Activated naive CD8-positive, alpha-beta T cell treated with anti-CD3 and anti-CD28 coated beads, Interleukin-2, amount 10 ng/mL, durations not matched to agents 7 days and 5 days (primary cell): ENCODE measurements at places on chromosomes 2 and 18. TPM values are rescaled to one million over a fixed set of nuclear protein-coding genes. Genes with fewer than 3 reads are reported as not detected.

The MAPK4 gene
- not detected for total RNA-seq

The ANKRD30BL gene
- total RNA-seq, result not detected

The GRB14 gene
- total RNA-seq, result not detected

The POTEJ gene
- not detected for total RNA-seq

The RBKS gene
- total RNA-seq, result 2.3 TPM

The GAREM2 gene
- 4.9 TPM for total RNA-seq

The PTPN18 gene
- total RNA-seq, result 64.5 TPM

GRCh38 chr2:9207641-9208311, 1.2 kb downstream of the ASAP2 start:
- no peaks in the 10 kb centered on the region for H3K36me3 ChIP-seq
- H3K27ac ChIP-seq, result no peak overlapping the region
- H3K4me3 ChIP-seq, result peak overlapping the region; percentile 13
- DNase-seq, result peak; percentile 35
- H3K4me1 ChIP-seq, result peaks cover 2% of the 10 kb centered on the region
- peaks cover 53% of the 10 kb centered on the region for H3K27me3 ChIP-seq

DNA sequence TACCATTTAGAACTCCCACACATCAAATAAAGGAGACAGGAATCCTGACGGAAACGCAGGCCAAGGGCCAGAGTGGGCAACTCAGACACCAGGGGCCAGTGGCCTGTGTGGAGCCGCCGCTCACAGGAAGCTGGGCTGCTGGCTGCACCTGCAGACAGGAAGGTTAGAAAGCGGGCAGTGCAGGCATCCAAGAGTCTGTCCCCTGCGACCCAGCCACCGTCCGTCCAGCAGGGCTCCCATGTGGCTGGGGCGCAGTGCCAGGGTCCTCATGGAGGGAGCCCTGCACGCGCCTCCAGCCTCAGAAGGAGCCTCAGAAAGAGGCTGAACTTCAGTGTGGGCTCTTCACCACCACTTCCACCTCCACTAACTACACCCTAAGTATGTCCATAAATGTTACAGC, 2.5 kb upstream of the ANO7 start:
- H3K4me3 ChIP-seq, result no peak overlapping the region
- peaks cover 2% of the 10 kb centered on the region for H3K36me3 ChIP-seq
- no peak overlapping the region for H3K27ac ChIP-seq
- DNase-seq, result no peak

GRCh38 chr2:19943189-19943588, 41.4 kb upstream of the TTC32 start:
- peaks cover 3% of the 10 kb centered on the region for H3K36me3 ChIP-seq
- H3K4me1 ChIP-seq, result no peaks in the 10 kb centered on the region
- H3K4me3 ChIP-seq, result no peak overlapping the region
- DNase-seq, result no peak
- H3K27ac ChIP-seq, result no peak overlapping the region
- H3K27me3 ChIP-seq, result no peaks in the 10 kb centered on the region

GRCh38 chr2:237053066-237053465, 32.6 kb upstream of the COPS8 start:
- peaks cover 1% of the 10 kb centered on the region for H3K36me3 ChIP-seq
- H3K4me1 ChIP-seq, result no peaks in the 10 kb centered on the region
- no peak for DNase-seq
- peaks cover 10% of the 10 kb centered on the region for H3K27me3 ChIP-seq
- H3K4me3 ChIP-seq, result no peak overlapping the region

GRCh38 chr18:12779043-12779442, 76.2 kb downstream of the PSMG2 start:
- peaks cover 2% of the 10 kb centered on the region for H3K4me1 ChIP-seq
- DNase-seq, result no peak
- no peak overlapping the region for H3K27ac ChIP-seq
- H3K4me3 ChIP-seq, result no peak overlapping the region
- no peaks in the 10 kb centered on the region for H3K27me3 ChIP-seq
- peaks cover 2% of the 10 kb centered on the region for H3K36me3 ChIP-seq

DNA sequence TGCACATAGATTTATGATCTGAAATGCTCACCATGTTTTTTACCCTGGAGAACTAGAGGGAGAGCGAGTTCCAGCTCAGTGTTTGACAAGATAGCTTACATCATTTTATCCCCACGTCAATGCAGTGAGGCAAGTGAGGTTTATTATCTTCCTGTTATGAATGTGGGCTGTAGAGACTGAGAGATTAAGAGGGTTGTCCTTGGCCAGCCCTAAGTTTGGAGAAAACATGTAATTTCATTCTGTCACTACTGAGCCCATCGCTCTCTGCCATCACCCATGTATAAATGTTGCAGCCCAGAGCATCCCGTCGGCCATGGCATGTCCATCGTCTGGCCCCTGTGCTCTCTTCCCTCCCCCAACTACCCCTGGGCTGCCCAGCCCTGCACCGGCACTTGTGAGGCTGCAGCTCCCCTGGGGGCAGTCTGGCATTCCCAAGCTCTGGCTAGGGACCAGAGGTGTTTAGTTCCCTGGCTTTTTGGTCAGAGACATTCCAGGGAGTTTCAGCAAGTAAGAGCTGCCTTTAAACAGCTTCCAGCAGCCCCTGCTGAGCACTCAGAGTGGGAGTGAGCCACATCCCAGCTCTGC, 136.7 kb downstream of the ANTXR1 start:
- H3K4me3 ChIP-seq, result no peak overlapping the region
- H3K27me3 ChIP-seq, result peaks cover 4% of the 10 kb centered on the region
- H3K27ac ChIP-seq, result no peak overlapping the region
- no peaks in the 10 kb centered on the region for H3K4me1 ChIP-seq
- H3K36me3 ChIP-seq, result no peaks in the 10 kb centered on the region

GRCh38 chr2:237572742-237573101, 6.3 kb downstream of the PRLH start:
- H3K4me3 ChIP-seq, result no peak overlapping the region
- no peak for DNase-seq
- H3K36me3 ChIP-seq, result no peaks in the 10 kb centered on the region

DNA sequence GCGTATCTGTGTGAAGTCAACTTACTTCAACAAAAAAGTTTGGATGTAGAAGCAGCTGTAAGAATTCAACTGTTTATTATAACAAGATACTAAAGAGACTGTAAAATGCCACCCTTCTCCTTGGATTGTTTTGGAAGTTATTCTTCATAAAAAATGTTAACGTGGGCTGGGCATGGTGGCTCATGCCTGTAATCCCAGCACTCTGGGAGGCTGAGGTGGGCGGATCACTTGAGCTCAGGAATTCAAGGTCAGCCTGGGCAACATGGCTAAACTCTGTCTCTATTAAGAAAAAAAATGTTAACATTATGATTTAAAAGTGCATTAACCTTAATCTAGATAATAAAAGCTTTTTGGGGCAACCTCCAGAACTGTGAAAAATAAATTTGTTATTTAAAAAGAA, 7.7 kb downstream of the CIAO1 start:
- H3K4me3 ChIP-seq, result no peak overlapping the region
- peaks cover 31% of the 10 kb centered on the region for H3K36me3 ChIP-seq
- no peaks in the 10 kb centered on the region for H3K27me3 ChIP-seq
- peaks cover 2% of the 10 kb centered on the region for H3K4me1 ChIP-seq
- no peak for DNase-seq

- no peak for DNase-seq
- peaks cover 2% of the 10 kb centered on the region for H3K4me1 ChIP-seq
- peaks cover 5% of the 10 kb centered on the region for H3K27me3 ChIP-seq
These were observed 23.3 kb upstream of the MAPRE3 start for GRCh38 chr2:26946841-26947784.

DNA sequence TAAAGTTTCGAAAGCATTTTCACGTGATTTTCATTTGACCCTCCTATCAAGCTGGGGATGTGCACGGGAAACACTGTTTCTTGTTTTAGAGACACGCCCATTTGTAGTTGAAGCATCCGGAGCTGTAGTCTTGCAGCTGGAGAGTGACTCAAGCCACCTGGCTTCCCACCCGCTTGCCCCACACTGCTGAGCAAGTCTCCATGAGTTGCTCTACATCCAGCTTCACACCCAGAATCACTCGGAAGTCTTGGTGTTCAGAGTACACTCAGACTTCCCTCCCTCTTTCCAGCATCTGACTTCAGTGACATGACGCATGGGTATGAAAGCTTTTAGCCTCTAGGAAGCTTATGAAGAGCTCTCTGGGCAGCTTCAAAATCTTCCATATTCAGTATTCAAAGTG, 262.4 kb downstream of the NBAS start:
- H3K4me1 ChIP-seq, result peaks cover 20% of the 10 kb centered on the region
- no peak overlapping the region for H3K27ac ChIP-seq
- no peaks in the 10 kb centered on the region for H3K27me3 ChIP-seq
- H3K4me3 ChIP-seq, result no peak overlapping the region

DNA sequence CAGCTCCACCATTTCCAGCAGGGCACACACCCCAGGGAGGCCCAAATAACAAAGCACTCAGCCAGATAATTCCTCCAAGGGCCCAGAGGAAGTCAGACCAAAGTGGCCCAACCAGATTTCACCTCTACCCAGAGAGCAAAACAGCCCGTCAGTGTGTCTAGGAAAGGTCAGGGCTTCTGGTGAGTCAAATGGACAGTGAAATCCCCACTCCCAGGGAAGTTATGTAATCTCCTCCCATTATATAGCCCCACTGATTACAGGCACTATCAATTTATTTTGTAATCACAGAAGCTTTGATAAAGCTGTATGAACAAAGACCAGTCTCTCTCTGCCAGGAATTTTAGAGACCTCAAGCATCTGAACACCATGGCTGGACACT, 4.0 kb downstream of the B4GALT6 start:
- H3K4me3 ChIP-seq, result no peak overlapping the region
- H3K27ac ChIP-seq, result no peak overlapping the region
- peaks cover 5% of the 10 kb centered on the region for H3K4me1 ChIP-seq

GRCh38 chr2:64770137-64770780, 116.5 kb upstream of the SERTAD2 start:
- H3K27me3 ChIP-seq, result no peaks in the 10 kb centered on the region
- no peak overlapping the region for H3K4me3 ChIP-seq

GRCh38 chr2:8857709-8858108, 20.3 kb upstream of the KIDINS220 start:
- H3K27me3 ChIP-seq, result peaks cover 15% of the 10 kb centered on the region
- no peak overlapping the region for H3K4me3 ChIP-seq
- DNase-seq, result no peak

- H3K4me1 ChIP-seq, result no peaks in the 10 kb centered on the region
- no peaks in the 10 kb centered on the region for H3K36me3 ChIP-seq
- no peak overlapping the region for H3K27ac ChIP-seq
These were observed 367.5 kb upstream of the MMADHC start for GRCh38 chr2:149954981-149955600.

DNA sequence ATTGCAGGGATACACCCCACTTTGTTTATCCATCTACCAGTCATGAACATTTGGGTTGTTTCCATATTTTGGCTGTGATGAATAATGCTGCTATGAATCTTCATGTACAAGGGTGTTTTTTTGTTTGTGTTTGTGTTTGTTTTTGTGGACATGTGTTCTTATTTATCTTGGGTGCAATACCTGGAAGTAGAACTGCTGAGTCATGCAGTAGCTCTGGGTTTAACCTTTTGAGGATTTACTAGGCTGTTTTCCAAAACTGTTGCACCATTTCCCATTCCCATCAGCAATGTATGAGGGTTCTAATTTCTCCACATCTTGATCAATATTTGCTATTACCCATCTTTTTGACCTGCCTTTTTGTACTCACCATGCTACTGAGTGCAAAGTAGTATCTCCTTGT, 140.0 kb upstream of the CYP1B1 start:
- H3K27me3 ChIP-seq, result peaks cover 15% of the 10 kb centered on the region
- peaks cover 15% of the 10 kb centered on the region for H3K4me1 ChIP-seq
- H3K4me3 ChIP-seq, result no peak overlapping the region

DNA sequence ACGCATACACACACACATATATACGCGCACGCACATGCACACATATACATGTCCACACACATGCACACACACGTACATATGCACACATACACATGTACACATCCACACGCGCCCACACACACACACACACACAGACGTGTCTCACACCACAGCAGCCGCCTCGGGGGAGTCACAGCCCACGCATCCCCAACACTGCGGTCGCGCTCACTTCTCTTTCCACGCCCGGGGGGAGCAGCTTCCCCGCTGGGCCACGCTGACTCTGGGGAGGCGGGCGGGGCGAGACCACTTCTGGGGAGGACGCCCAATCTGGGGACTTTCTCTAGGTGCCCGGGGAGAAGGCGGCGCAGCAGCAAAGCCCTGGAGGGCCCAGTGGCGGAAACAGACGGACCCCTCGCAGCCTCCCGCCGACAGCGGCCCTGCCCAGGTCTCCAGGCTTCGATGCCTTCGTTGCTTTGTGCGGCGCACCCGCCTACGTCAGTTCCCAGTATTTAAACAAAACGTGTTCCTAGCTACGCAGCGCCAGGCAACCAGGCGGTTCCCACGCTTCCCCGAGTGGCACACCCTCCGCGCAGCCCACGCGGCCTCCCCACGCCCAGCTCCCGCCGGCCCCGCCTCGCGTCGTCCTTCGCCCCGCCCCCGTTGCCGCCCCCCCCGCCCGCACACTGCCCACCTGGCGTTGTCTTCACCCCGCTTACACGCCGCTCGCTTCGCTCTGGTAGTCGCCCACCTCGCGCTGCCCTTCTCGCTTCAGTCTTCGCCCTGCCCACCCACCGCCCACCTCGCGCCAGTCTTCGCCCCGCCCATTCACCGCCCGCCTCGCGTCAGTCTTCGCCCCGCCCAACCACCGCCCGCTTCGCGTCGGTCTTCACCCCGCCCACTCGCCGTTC, 810 bp upstream of the RBFA start:
- peaks cover 2% of the 10 kb centered on the region for H3K27me3 ChIP-seq
- H3K27ac ChIP-seq, result peak overlapping the region; percentile 89
- H3K4me3 ChIP-seq, result peak overlapping the region; percentile 86
- peaks cover 18% of the 10 kb centered on the region for H3K4me1 ChIP-seq

DNA sequence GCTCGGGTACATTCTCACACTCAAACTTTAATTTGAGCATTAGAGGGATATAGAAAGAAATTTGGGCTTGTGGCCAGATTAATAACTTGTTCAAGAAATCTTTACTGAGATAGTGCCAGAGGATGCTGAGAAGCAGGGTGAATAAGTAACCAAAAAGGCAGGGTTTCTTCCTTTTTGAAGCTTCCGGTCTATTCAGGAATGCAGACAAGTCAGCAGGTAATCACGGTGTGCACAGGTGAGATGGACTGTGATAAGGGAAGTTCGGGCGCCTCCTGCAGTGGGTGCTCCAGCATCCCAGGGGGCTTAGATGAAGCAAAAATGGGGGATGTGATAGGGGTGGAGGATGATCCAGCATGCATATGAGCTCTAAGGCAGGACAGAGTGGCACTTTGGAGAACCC, 44.9 kb upstream of the CYP1B1 start:
- no peak for DNase-seq
- H3K4me1 ChIP-seq, result peaks cover 2% of the 10 kb centered on the region
- no peaks in the 10 kb centered on the region for H3K36me3 ChIP-seq
- no peak overlapping the region for H3K27ac ChIP-seq
- peaks cover 9% of the 10 kb centered on the region for H3K27me3 ChIP-seq
